Left colon (tissue), 2 donors: ENCODE measurements at places on chromosomes 1 and 21. TPM values are rescaled to one million over a fixed set of nuclear protein-coding genes. Genes with fewer than 3 reads are reported as not detected.

DNA sequence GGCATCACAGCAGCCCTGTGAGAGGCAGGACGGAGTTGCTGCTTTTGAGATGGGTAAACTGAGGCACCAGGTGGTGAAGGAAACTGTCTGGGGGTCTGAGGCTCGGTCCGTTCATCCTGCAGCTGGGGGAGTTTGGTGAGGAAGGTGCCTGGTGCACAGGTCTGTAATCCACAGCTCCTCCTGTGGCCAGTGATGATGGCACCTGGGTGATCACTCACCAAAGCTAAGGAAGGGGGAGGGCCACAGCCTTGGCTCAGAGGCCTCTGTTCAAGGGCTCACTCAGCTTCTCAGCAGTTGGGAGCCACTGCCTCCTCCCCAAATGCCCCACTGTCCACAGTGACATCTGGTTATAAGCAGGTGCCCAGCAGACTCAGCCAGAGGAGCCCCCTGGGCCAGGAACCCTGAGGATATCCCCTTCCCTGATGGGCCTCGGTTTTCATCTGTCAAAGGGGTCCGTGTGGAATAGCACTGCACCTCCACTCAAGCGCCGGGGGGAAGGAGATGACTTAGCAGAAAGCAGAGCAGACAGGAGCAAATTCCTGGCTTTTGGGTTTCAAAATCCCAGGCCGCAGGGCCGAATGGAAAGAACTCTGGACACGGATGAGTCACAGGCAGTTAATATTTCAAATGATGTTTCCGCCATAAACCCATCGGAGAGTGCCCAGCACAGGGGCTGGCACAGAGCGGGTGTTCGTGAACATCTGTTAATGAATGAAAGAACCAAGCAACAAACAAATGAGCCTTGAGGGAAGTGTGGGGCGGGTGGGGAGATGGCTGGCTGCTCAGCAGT, 82.8 kb downstream of the DMRTB1 start:
- no peak for DNase-seq

DNA sequence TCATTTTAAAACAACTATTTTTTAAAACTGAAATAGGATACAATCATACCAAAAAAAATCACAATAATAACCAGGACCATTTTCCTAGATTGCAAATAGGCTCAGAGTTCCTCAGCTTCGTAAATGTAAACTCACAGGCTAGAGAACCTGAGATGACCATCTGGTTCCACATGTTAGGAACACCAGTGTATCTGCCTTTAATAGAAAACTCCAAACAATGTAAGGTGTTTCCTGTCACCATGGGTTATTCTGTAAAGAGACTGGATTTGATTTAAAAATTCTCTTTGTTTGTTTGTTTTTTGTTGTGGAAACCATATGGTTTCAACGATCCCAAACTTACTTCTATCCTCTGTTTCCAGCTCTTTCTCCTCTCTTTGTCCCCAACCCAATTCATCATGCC, 197.5 kb downstream of the ZZZ3 start:
- no peak for DNase-seq

FNBP1L gene
- total RNA-seq: 46.7 TPM

DNA sequence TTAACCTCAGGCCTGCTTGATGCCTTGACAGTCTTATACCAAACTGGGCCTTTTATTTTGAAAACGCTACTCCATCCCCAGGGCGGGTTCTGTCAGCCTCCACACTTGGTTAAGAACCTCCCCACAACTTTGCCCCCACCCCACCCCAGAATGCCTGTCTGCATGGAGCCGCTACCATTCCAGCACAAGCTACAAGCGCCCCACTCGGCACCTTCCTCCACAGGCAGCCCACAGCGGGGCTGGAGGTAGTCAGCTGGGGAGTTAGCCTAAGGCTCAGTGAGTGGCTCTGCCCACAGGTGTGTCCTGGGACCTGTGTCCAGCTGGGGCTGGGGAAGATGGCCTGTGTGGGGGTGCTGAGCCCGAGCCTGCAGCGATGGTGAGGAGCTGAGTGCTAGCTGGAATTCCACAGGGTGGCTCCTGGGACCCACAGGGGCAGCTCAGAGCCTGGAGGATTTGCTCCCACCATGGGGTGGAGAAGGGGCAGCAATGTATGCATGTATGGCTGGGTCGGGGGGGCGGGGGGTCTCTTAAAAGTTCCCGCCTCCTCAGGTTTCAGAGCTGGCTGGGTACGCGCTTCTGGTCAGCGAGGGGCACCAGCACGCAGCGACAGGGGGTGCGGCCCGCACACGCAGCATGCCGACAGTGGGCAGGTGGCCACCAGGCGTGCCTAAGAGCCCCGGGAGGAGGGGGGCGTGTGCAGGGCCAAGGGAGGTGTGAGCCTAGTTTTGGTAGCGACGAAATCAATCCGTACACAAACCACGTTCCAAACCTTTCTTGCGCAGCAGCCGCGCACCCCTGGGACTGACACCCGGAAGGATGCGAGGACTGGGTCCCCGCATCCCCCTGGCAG, 917 bp downstream of the ETNK2 start:
- DNase-seq: peak; percentile 11

DNA sequence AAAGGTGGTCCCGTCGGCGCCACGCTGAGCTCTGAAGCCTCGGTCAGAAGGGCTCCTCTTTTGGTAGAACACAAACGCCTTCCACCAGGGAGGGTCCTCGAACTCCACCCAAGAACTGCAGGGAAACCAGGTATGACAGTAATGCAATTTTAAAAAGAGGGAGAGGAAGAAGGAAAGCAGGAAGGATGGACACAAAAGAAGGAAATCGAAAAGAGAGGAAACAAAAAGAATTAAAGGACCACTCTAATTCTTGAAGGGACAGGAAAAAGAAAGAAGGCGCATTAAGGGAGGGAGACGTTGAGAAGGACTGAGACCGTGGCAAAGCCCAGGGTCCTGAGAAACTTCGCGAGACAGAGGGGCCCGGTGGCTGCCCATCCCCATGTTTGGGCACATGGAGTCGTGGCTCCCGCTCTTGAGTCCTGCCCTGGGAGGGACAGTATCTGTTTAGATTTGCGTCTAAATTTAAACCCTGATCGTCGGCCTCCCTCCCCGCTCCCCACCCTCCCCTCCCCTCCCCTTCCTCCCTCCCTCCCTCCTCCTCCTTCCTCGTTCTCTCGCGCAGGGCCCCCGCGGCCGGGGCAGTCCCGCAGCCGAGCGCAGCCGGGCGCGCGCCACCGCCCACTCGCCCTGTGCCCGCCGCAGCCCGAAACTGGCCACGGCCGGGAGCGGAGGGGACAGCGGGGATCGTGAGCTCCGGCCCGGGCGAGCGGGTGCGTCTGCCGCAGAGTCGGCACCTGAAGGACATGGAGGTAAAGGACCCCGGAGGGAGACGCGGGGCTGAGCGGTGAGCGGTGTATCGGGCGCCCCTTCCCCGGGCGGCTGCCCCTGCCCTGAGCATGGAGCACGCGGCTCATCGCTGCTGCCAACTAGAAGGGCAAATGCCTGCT, at the start of gene RCSD1:
TSS of gene RCSD1 (plus strand) at position 552 of the 887 bp plus-strand sequence. CDS start at position 744, 192 bp downstream.
- peak; percentile 55 for DNase-seq

DNA sequence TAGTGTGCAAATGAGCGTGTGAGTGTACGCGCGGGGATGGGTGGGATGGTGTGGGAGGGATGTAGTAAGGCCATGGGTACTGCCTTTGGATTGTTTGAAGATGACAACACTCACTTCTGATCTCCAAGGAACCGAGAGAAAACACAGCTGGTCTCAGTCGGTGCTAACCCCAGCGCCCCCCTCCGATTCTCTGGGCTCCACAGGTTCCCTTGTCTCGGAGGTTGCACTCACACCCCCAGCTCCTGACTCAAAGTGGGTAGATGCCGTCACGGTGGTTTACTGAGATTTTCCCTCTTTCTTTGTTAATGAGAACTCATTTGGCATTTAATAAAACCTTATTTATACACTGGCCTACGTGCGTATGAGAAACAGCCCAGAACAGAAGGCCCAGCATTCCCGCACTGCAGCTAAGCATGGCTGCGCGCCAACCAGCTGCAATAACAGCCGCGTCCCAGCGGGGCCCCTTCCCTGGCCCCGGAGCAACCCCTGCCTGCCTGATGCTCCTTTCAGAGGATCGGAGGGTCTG, 25.8 kb downstream of the ABCA4 start:
- peak; percentile 54 for DNase-seq

- DNase-seq: no peak
Observed at GRCh38 chr1:203720242-203720641, 44.7 kb upstream of the LAX1 start.

DNA sequence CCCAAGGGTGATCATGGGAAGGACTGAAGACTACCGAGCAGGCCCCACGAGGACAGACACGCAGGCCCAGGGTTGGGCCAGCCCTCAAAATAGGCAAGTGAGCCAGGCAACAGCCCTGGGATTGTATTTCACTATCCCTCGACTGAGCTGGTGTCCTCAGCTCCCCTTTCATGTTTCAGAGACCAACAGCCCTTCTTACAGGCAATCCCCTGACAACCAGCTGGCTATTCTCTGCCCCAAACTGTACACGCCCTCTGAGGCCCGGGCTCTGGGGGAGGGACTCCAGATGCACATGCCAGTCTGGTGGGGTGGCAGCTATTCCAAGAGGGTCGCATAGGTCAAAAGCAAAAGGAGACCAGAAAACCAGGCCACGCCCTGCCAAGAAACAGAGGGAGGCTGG, 243.0 kb downstream of the TOMM20 start:
- no peak for DNase-seq

DNA sequence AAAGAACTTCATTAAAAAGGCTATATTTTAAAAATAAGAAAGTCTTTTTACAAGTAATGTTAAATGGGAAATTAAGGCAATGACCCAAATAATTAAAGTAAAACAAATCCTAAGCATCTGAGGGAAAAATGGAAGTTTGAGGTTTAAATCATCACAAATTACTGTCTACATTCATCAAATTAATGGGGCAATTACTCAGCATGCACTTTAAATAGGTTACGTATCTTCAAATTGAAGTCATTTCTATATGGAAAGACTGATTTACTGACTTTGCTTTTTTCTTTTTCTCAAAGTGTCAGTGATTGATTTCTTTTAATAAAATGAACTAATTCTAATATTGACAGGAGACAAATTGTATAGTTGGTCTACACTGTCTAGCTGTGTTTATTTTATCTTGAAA, 1452.3 kb downstream of the NCAM2 start:
- no peak for DNase-seq

GRCh38 chr1:33110477-33110876, 29.5 kb downstream of the AZIN2 start:
- DNase-seq: no peak

FAM72B gene
- not detected for total RNA-seq

- DNase-seq: no peak
Observed at GRCh38 chr1:151635479-151636072, 23.7 kb downstream of the SNX27 start.

GRCh38 chr1:224387302-224387912, 30.7 kb downstream of the CNIH4 start:
- no peak for DNase-seq

LCE1D gene
- not detected for total RNA-seq

GRCh38 chr1:45297666-45298356, 28.9 kb upstream of the HPDL start:
- no peak for DNase-seq

GRCh38 chr1:36754366-36754765, 271.7 kb upstream of the CSF3R start:
- no peak for DNase-seq

DNA sequence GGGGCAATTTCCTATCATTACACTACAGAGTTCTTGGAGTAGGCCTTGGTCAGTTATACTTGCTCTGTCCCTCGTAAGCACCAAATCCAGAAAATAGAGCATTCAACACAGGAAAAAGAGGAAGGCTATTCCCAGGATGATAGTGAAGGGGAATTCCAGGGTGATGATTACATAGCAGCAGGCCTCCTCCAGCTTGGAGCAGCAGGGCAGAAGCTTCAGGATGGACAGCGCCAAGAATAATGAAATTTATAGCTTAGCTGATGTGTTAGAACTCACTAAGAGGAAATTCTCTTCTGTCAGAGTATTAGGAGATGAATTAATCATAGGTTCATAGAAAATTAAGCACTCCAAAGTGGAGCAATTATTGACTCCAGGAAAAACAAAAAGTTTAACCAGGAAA, 10.8 kb upstream of the SMAP2 start:
- DNase-seq: no peak

DNA sequence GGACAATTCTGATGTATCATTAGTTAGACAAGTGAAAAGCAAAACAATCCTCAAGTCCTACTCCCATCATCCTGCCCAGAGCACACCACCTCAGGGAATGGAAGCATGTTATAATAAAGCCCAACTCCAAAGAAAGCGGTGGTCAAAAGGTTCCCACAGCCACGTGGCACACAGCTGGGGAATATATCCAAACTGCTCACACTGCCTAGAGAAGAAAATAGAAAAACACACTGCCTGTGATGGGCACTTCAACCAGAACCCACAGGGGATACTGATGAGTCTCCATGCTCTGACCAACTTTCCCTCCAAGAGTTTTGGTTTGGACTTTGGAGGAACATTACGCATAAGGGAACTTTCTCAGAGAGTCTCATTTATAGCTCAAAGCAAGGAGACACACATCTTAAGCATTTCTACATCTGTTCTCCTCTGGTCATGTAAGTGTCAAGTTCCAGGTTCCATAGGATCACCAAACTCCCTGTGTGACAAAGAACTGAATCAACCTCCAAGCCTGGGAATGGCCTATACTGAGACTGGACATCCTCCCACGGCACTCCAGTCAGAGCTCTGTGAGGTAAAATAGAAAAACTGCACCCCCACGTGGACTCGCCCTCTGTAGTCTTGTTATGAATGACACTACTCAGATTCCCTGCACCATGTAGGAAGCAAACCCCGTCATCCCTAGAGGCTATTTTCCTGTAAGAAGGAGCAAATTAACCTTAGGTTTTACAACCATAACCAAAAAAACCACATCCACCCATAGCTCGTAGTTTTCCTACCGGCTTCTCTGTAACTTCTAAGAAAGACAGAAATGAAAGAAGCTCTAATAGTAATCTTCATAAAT, 12.2 kb downstream of the DSTYK start:
- no peak for DNase-seq

GSTM1 gene
- total RNA-seq: not detected
